ENCODE measurements at places on chromosomes 2 and 18.

DNA sequence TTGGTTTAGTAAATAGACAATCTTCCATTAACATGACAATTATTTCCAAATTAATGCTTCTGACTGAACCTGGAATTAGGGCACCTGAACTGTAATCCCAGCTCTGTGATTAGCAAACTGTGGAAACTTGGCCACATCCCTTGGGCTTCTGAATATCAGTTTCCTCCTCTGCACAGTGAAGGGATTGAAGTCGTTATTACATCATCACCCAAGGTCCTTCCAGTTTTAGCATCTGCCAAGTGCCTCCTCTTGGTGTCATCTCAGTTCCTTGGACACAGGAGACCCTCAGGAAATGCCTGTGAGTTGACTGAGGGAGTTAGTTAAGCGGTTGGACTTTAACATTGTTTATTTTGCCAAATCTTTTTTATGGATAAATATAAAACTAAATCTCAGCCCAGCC lies 64.8 kb downstream of the MOGAT1 start:
- no peak overlapping the region for H3K27ac ChIP-seq
- H3K4me1 ChIP-seq: no peaks in the 10 kb centered on the region
- DNase-seq: no peak

DNA sequence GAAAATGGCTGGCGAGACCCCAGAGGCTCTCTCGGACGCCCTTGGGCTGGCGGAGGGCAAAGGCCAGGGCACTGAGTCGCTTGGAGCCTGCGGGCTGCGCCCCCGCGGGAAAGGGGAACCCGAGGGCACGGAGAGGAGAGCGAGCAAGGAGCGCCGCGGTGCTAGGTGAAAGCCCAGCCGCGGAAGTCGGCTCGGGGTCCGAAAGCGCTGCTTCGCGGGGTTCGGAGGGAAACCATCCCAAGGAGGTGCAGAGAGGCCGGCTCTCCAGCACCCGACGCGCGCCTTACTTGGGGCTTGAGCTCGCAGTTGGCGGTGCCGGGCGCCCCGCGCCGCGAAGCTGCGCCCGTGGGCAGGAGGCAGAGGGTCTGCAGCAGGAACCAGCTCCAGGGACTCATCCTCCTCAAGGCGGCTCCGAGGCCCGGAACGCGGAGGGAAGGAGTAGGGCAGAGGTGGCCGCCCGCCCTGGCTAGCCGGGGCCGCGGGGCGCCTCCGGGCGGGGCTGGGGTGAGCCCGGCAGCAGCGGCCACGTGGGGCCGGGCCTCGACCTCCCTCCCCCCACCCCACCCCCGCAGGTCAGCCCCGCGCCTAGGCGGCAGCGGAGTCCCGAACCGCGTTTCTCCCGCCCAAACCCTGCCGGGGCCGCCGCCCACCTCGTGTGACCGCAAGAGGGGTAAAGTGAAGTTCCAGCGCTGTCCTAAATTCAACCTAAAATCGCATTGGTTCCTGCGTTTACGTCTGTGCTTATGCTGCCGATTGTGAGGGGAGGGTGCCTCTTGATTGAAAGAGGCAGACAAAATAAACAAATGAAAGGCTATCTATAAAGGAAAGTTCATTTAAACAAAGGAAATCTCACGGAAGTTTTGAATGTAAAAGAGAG lies at the start of gene TRABD2A:
TRABD2A (minus strand) TSS at position 440 of the 877 bp plus-strand sequence; CDS start at position 395, 45 bp downstream.
- H3K4me1 ChIP-seq: peaks cover 49% of the 10 kb centered on the region
- DNase-seq: no peak
- peaks cover 22% of the 10 kb centered on the region for H3K36me3 ChIP-seq
- H3K27me3 ChIP-seq: no peaks in the 10 kb centered on the region

DNA sequence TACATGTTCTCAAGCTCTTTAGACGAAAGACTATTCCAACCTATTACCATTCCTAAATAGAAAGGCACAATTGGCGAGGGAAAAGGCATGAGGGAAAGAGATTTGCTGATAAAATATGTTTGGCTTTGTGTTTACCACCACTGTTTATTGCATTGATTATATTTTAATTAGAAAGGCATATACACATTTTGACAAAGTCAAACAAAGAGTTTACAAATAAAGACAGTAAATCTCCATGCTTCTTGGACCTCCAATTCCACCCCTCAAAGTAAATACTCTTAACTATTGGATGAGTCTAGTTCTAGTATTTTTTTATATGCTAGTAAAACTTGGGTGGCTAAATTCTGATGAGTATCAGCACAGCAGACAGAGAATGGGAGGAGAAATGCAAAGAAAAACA lies 521.4 kb downstream of the FBXO15 start:
- no peaks in the 10 kb centered on the region for H3K36me3 ChIP-seq
- DNase-seq: no peak
- H3K27me3 ChIP-seq: no peaks in the 10 kb centered on the region
- no peaks in the 10 kb centered on the region for H3K4me1 ChIP-seq
- H3K4me3 ChIP-seq: no peak overlapping the region

GRCh38 chr18:58026395-58026794 lies 17.6 kb upstream of the NEDD4L start:
- H3K27me3 ChIP-seq: peaks cover 9% of the 10 kb centered on the region
- H3K4me3 ChIP-seq: no peak overlapping the region
- H3K36me3 ChIP-seq: no peaks in the 10 kb centered on the region
- H3K27ac ChIP-seq: no peak overlapping the region

DNA sequence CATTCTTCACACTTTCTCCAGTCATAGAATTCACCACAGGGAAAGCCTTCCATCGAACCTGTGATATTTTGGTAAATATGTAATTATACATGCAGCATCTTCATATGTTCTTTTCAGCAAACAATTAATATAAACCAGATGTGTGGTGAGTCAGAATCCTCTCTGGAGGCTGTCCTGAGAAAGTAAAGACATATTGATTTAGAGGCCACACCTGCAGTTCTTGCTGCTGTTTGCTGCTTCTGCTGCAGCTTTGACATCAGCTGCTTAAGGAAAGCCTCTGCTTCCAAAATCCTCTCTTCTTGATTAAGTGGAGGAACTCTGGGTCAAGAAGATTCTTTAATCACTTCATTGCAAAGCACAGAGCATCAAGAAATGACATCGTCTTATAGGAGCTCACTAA lies 568.8 kb upstream of the ZEB2 start:
- H3K36me3 ChIP-seq: no peaks in the 10 kb centered on the region
- H3K4me3 ChIP-seq: no peak overlapping the region
- no peak for DNase-seq
- no peaks in the 10 kb centered on the region for H3K4me1 ChIP-seq
- H3K27me3 ChIP-seq: peaks cover 18% of the 10 kb centered on the region
- no peak overlapping the region for H3K27ac ChIP-seq

DNA sequence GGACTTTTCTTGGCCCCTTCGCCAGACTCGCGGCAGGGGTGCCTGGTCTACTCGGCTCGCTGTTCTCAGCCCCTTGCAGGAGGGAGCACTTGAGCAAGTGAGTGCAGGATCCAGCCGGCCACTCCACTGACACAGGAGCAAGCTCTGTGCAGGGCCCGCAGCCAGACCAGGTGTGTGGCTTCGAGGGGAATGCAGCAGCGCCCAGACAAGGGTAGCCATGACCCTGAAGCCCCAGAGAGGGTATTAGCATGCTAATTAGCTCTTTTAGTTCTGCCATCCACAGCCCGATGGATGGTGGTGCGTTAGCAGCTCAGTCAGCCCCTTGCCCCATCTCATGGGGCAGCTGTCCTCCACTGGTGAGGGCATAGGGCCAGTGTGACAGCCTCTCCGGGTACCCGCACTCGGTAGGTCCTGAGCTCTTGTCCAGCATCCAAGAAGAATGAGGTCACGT lies 103.2 kb upstream of the HS6ST1 start:
- no peak overlapping the region for H3K4me3 ChIP-seq
- H3K27ac ChIP-seq: no peak overlapping the region
- H3K36me3 ChIP-seq: no peaks in the 10 kb centered on the region
- peaks cover 57% of the 10 kb centered on the region for H3K27me3 ChIP-seq

DNA sequence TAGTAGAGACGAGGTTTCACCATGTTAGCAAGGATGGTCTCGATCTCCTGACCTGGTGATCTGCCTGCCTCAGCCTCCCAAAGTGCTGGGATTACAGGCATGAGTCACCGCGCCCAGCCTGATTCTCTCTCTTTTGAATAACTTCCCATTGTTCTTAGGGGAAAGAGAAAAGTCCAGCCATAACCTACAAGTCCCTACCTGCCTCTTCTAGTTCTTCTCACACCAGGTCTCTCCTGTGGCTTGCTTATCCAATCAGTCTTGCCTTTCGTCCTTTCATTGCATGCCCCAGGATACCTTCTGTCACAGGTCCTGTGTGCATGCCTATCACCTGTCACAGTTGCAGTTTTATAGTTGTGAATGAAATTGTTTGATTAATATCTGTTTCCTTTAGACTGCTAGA lies 148.1 kb downstream of the SLC4A3 start:
- H3K4me3 ChIP-seq: no peak overlapping the region
- H3K36me3 ChIP-seq: no peaks in the 10 kb centered on the region
- no peaks in the 10 kb centered on the region for H3K4me1 ChIP-seq
- peaks cover 56% of the 10 kb centered on the region for H3K27me3 ChIP-seq

GRCh38 chr2:218569038-218569431 lies 396 bp downstream of the CNOT9 start:
- H3K27me3 ChIP-seq: no peaks in the 10 kb centered on the region
- H3K4me1 ChIP-seq: peaks cover 53% of the 10 kb centered on the region
- peak overlapping the region; percentile 98 for H3K4me3 ChIP-seq
- H3K27ac ChIP-seq: peak overlapping the region; percentile 90
- peak; percentile 30 for DNase-seq

- H3K27me3 ChIP-seq: no peaks in the 10 kb centered on the region
- no peak for DNase-seq
- H3K27ac ChIP-seq: no peak overlapping the region
- no peak overlapping the region for H3K4me3 ChIP-seq
Measured at GRCh38 chr2:70454936-70455544, 98.6 kb downstream of the TGFA start.

DNA sequence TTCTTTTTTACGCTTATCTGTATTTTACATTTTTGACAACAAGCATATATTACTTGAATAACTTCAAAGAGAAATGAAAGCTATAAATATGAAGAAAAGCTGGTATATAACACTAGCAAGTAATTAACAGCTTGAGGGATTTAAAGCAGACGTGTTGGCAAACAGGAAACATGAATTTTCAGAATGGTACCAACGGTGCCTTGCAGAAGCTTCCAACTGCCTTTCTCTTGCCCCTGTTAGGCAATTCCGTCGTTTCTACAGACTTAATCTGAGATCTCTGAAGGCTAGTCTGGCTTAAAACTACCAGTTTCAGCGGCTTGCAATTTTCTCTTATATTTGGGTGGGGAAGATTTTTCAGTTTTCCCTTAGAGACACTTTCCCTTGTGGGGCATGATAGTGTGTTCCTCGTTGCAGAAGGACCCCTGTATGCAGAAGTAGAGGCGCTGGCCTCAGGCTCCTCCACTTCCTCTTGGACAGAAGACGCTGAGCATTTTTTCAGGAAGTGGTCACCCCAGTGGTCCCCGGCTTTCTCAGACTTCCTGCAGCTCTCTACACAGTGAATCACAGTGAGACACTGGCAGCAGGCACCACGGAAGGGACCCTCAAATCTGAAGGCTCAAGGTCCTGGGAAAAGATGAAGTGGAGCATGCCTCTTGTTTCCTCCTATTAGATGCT lies 56.2 kb upstream of the SLC16A14 start:
- DNase-seq: no peak
- H3K4me1 ChIP-seq: peaks cover 15% of the 10 kb centered on the region
- no peak overlapping the region for H3K27ac ChIP-seq
- no peaks in the 10 kb centered on the region for H3K36me3 ChIP-seq

- no peak for DNase-seq
- H3K36me3 ChIP-seq: no peaks in the 10 kb centered on the region
- no peaks in the 10 kb centered on the region for H3K4me1 ChIP-seq
Measured at GRCh38 chr18:30927042-30927441, 115.5 kb downstream of the DSC3 start.

GRCh38 chr2:196431957-196432356 lies 207.6 kb upstream of the CCDC150 start:
- no peak overlapping the region for H3K27ac ChIP-seq
- H3K4me1 ChIP-seq: no peaks in the 10 kb centered on the region
- H3K27me3 ChIP-seq: peaks cover 50% of the 10 kb centered on the region
- DNase-seq: no peak

GRCh38 chr2:124886216-124886615 lies 861.1 kb downstream of the CNTNAP5 start:
- no peak overlapping the region for H3K4me3 ChIP-seq
- peaks cover 1% of the 10 kb centered on the region for H3K36me3 ChIP-seq
- no peak overlapping the region for H3K27ac ChIP-seq
- DNase-seq: no peak

GRCh38 chr2:48162742-48163141 lies 256.4 kb upstream of the FBXO11 start:
- H3K4me1 ChIP-seq: no peaks in the 10 kb centered on the region
- no peak for DNase-seq
- no peak overlapping the region for H3K4me3 ChIP-seq
- H3K27ac ChIP-seq: no peak overlapping the region
- H3K27me3 ChIP-seq: peaks cover 36% of the 10 kb centered on the region
- no peaks in the 10 kb centered on the region for H3K36me3 ChIP-seq

DNA sequence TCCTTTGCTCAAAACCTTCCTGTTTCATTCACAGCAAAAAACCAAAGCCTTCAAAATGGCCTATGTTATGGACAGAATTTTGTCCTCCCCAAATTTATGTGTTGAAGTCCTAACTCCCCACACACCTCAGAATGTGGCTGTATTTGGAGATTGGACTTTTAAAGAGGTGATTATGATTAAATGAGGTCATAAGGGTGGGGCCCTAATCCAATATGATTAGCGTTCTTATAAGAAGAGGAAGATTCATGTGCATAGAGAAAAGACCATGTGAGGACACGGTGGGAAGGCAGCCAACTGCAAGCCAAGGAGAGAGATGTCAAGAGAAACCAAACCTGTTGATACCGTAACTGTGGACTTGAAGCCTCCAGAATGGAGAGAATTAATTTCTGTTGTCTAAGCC lies 4.6 kb upstream of the ZNF638 start:
- H3K27ac ChIP-seq: no peak overlapping the region
- DNase-seq: no peak
- peaks cover 13% of the 10 kb centered on the region for H3K4me1 ChIP-seq
- peaks cover 13% of the 10 kb centered on the region for H3K36me3 ChIP-seq

DNA sequence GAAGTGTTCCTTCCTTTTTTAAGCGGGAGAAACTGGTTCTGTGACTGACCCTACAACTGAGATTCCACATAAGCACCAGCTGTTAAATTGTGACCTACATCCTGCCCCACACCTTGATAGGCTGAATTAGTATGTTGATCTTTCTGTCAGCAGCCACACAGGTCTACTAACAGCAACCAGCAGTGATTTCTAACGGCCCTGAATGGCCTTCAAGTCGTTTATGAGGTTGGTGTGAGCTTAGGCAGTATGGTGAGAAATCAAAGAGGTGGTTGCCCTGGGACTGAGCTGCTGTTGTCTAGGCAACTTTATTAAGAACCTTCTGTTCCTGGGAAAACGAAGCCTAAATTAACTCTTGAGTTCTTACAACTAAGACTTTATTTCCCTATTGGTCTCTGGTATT lies 197.2 kb upstream of the FSHR start:
- no peaks in the 10 kb centered on the region for H3K4me1 ChIP-seq
- no peaks in the 10 kb centered on the region for H3K36me3 ChIP-seq
- no peak for DNase-seq
- H3K27me3 ChIP-seq: no peaks in the 10 kb centered on the region

GRCh38 chr2:68877079-68877772 lies 6.0 kb upstream of the BMP10 start:
- H3K27me3 ChIP-seq: peaks cover 19% of the 10 kb centered on the region
- H3K27ac ChIP-seq: no peak overlapping the region
- no peak overlapping the region for H3K4me3 ChIP-seq
- H3K4me1 ChIP-seq: no peaks in the 10 kb centered on the region
- no peak for DNase-seq
- H3K36me3 ChIP-seq: no peaks in the 10 kb centered on the region

Measured in central memory CD8-positive, alpha-beta T cell (primary cell).